ENCODE measurements at places on chromosomes 13 and 19. TPM values are rescaled to one million over a fixed set of nuclear protein-coding genes. Genes with fewer than 3 reads are reported as not detected.

The MAB21L1 gene
- polyA plus RNA-seq: 0.47 TPM

- no peak for DNase-seq
Measured at GRCh38 chr19:39155114-39155700, 29.6 kb downstream of the PAK4 start.

GRCh38 chr13:112161521-112162301 is 94.8 kb downstream of the SOX1 start:
- no peak for DNase-seq

DNA sequence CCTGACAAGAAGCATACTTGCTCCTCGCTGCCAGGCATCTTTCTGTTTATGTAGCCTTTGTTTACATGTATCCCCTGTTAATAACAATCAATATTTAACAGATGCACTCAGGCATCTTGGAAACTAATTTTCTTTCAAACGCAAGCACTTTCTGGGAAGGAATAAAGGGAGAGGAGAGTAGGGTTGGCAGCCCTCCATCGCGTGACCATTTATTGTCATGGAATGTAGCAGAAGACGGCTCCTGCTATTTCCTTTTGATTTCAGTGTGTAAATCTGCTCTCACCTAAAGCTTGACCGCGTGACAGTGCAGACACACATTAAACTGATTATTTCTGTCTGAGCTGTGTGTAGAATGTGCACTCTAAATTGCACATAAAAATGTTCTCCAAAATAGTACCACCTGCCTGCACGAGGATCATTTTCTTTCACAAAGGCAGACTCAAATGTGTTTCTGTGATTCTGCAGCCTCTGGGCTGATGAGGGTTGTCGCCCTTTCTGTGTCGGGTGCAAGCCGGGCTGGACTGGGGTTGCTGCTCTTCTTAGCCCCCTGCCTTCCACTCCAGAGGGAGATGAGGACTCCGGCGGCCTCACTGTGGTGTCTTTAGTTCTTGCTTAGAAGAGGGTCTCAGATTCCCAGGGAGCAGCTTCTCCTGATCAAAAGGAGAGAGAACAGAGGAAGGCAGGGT is 223.5 kb upstream of the MAB21L1 start:
- DNase-seq: no peak

- DNase-seq: no peak
Measured at GRCh38 chr19:3276341-3276799, 51.9 kb downstream of the CELF5 start.

- DNase-seq: no peak
Measured at GRCh38 chr19:49811328-49811727, 1.8 kb downstream of the FUZ start.

GRCh38 chr13:98506322-98506721 is 70.6 kb downstream of the STK24 start:
- DNase-seq: no peak

Measured in psoas muscle (tissue), 8 donors.